ENCODE measurements at places on chromosomes 11 and 22.

DNA sequence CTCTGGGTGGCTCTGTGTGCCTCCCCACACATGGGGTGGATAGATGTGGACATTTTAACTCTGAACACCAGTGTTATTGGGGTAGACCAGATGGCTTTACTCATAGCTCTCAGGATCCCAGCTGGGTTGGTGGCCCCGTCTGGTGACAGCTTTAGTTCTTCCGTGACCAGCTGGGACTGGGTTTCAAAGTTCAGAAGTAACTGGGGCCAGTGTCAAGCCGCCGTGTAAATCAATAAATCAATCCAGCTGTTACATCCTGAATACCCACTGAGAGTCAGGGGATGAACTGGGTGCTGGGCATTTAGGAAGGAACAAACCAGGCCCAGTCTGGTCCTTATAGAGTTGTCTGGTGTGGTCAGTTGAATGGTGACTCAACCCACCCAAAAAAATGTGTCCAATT, 269.4 kb downstream of the CTTN start:
- no peak for DNase-seq

DNA sequence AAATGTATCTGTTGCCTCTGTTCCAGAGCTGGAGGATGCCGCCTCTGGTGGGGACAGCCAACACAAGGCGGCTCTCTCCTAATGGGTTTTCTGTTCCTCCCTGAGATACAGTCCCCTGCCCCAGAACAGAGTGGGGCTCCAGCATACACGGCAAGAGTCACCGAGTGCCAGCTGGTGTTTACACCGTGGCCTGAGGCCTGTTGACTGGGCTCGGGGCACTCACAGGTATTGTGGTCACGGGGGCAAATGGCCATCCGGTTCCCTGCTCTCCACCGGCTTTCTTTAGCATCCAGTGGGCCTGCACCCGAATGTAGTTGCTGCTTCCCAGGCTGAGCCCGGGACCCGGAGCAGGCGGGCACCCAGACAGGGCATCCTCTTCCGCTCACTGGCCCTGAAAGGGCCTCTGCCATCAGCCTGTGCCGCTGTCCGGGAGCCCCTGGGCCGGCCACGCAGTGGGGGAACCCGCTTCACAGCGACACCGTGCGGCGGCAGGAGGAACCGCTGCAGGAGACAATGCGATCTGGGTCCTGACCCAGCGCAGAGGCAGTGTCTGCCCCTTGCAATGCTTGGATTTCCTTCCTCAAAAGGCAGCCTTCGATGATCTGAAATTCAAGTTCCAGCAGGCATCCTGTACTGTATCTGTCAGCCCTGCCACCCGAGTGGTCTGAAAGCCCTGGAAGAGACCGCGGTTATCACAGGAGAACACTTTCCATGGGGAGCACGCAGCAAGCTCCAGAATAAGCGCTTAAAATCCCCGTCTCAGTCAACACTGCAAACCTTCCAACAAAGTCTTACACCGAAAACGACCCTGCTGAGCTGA, 859 bp upstream of the KRTAP5-5 start:
- peak; percentile 16 for DNase-seq

DNA sequence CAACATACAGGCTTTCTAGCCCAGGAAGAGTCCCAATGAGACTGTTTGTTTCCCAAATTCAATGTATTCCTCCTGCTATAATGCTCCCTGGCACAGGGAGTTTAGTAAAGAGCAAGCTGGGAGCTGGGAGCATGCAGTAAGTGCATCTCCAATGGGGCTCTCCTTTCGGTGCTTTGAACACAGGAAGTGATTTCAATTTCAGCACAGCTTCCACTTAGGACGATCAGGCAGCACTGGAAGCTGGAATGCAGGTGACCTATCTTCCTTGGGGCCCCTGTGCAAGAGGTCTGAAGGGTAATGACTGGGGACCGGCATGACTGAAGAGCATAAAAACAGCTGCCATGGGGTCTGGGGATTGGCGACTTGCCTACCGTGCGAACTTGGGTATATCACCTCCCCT, 76.0 kb downstream of the LARGE1 start:
- no peak for DNase-seq

DNA sequence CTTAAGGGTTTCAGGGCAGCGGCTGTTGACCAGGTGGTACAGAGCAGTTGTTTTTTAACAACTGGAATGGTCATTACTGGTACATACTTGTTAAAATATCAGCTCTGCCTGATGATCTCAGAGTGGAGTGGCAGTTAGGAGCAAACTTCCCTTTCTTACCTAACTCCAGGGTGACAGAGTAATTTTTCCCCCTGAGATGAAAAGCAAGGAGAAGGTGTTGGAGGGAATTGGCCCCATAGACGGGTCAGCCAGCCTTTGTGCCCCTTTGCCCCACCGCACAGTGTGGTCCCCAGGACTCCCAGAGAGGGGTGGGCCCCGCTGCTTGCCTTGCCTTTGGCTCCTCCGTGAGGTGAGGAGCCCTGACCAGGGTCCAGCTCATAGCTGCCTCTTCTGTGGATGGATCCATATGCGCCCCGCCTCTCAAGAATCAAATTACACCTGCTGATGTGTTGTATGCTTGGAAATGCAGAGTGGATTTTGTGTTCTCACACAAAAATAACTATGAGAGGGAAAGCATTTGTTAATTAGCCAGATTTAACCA, 27.0 kb upstream of the SORL1-AS1 start:
- no peak for DNase-seq

Measured in stimulated activated CD8-positive, alpha-beta memory T cell treated with anti-CD3 and anti-CD28 coated beads, Interleukin-7, amount 100 ng/mL, for 48 hours (primary cell).